ENCODE measurements at places on chromosomes 3 and 15.

GRCh38 chr3:18086078-18086477 lies 339.1 kb downstream of the SATB1 start:
- DNase-seq: no peak

DNA sequence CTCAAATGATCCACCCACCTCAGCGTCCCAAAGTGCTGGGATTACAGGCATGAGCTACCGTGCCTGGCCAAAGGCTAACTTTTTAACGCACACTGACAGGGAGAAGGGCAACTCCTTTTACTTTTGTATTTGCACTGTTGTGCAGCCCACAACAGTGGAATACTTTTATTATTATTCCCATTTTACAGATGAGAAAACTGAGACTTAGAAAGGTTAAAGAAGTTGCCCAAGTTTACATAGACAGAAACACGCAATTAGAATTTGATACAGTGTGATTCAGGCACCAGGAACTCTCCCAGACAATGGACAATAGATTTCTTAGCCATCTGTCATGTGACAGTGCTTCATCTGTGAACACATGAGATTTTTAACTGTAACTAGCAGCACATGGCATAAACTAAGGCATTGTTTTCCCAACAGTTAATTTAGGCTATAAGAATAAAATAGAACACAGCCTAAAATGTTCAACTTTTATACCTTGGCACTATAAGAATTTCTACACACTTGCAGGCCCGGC lies 18.8 kb downstream of the STAG1 start:
- DNase-seq: peak; percentile 47

- no peak for DNase-seq
These were observed 443.1 kb downstream of the FOXP1 start for GRCh38 chr3:71140477-71140876.

DNA sequence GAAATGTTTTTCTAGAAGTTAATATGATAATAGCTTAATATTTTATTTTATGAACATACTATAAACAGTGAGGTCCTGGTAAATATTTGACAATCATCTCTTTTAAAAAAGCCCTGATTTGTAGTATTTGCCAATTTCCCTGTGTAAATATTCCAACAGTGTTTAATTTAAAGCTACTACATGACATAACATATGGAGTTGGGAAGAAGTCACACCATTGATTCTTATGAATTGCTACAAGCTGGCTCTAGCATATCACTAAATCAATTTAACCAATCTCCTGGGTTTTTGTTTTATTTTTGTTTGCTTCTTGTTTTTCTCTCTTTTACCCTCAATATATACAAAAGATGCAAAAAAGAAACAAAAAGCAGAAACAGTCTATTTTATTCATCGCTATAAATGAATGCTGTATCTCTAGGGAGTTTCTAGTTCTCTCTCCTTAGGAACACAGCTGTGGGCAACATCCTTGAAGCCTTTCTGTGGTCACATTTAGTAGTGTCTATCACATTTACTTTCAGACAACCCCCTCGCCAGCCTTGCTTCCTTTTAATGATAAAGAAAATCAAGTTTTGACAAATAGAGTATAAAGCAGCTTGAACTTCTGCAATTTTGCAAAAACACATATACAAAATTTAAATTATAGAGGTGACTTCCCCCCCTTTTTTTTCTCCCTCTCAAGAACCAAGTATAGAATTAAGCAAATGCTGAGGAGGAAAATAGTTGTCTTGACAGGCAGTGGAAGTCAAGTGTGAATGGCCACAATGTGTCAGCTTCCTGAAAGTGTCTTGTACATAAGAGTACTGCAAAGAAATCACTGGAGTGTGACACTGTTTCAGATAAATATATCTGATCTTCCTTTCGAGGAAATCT lies 21.4 kb downstream of the CCR1 start:
- DNase-seq: no peak

DNA sequence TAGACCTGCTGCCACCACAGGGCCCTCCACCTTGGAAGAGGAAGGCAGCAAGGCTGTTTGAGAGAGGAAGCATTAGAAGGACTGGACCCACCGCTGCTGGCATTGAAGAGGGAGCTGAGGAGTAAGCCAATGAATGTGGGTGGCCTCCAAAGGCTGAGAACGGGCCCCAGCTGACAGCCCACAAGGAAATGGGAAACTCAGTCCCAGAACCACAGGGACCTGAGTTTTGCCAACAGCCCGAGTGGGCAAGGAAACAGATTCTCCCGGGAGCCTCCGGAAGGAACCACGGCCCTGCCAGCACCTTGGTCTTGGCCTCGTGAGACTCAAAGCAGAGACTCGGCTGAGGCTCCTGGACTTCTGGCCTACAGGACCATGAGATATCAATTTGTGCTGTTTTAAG lies 95.4 kb upstream of the SNRPA1 start:
- DNase-seq: no peak

DNA sequence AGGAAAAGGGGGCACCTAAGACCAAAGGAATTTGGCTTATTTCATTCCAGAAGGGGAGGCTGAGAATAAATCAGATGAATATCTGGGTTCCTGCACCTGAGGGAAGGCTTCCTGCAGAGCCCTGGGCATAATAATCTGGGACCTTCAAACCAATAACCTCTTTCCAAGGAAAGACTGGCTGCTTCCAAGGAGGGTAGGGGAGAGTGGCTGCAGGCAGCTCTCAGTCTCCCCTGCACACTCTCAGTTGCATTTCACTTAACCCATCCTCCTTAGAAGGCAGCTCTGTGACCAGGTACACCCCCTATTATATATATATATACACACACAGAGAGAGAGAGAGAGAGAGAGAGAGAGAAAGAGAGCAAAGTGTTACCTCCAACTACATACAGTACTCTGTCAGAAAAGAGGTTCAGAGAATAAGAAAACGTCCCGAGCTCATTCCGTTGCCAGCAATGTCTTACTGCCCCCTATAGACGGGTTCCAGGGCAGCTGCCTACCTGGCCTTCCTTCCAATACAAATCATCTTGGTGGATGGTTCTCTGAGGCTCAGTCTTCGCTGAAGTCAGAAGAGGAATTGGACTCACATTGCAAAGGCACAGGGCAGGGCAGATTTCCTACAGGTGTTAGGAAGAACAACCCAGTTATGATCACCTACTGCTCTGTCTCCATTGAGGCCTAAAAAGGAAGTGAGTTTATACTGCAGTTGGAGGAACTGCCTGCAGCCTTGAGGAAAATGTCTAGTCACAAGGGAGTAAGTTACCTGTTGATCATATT lies 26.1 kb downstream of the CAPN3 start:
- peak; percentile 70 for DNase-seq

- no peak for DNase-seq
These were observed 1.7 kb upstream of the DLL4 start for GRCh38 chr15:40927495-40927872.

GRCh38 chr3:192802957-192803899 lies 75.9 kb upstream of the FGF12 start:
- DNase-seq: peak; percentile 63

Data from ELR (cell line).